ENCODE measurements at places on chromosomes 1 and 21. TPM values are rescaled to one million over a fixed set of nuclear protein-coding genes. Genes with fewer than 3 reads are reported as not detected.
A peak's percentile ranks its signal among the peaks of the same experiment; 100 is the strongest.

GRCh38 chr1:28864695-28865094 is 49.7 kb upstream of the EPB41 start:
- ATAC-seq: no peak
- no peaks in the 10 kb centered on the region for H3K36me3 ChIP-seq
- peaks cover 46% of the 10 kb centered on the region for H3K27me3 ChIP-seq
- H3K27ac ChIP-seq: no peak overlapping the region
- no peak overlapping the region for H3K4me3 ChIP-seq

DNA sequence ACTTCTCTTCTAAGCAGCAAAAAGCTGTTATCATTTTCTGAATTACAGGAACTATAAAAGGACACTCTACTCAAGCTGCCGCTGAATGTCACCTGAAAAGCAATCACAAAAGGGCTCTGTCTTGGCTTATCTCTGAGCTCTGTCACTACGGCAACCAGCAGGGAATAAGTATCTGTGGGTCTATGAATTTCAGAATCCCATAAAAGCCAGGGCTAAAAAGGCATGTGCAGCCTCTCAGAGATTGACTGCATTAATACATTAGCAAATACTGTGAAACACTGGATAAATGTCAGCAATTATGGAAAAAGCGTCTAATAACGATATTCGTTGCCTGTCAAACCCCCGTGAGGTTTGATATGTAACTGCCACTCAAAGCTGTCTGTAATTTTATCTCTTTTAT is 210.2 kb upstream of the DMRTA2 start:
- H3K4me3 ChIP-seq: no peak overlapping the region
- no peaks in the 10 kb centered on the region for H3K36me3 ChIP-seq
- H3K27ac ChIP-seq: no peak overlapping the region
- no peaks in the 10 kb centered on the region for H3K27me3 ChIP-seq
- no peak for ATAC-seq
- no peaks in the 10 kb centered on the region for H3K4me1 ChIP-seq

DNA sequence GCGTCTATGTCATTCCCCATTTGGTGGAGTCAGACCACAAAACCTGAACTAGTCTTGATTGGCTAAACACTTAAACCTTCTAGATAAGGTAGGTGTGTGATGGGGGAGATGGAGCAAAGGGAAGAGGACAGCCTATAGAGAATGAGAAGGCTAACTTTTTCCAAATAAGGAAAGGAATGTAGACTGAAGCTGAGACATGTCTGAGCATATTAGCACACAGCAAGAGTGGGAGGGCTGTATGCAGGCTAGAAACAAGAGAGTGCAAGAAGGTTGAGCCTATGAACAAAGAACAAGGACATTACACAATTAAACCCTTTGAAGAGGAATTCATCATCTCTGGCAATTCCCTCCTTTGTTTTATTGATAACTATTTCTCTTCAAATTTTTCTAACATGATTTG is 89.2 kb upstream of the OLFM3 start:
- ATAC-seq: no peak
- no peak overlapping the region for H3K4me3 ChIP-seq
- no peaks in the 10 kb centered on the region for H3K27me3 ChIP-seq

GRCh38 chr1:43621861-43622260 is 28.1 kb upstream of the KDM4A start:
- H3K4me3 ChIP-seq: no peak overlapping the region
- no peak overlapping the region for H3K27ac ChIP-seq
- H3K4me1 ChIP-seq: no peaks in the 10 kb centered on the region
- H3K27me3 ChIP-seq: no peaks in the 10 kb centered on the region
- H3K36me3 ChIP-seq: no peaks in the 10 kb centered on the region
- ATAC-seq: no peak

- peak overlapping the region; percentile 40 for H3K4me3 ChIP-seq
- peak; percentile 60 for ATAC-seq
Observed at GRCh38 chr1:112744009-112744578, 29.0 kb upstream of the PPM1J start.

GRCh38 chr1:245336149-245336983 is 181.6 kb downstream of the KIF26B start:
- H3K27me3 ChIP-seq: no peaks in the 10 kb centered on the region
- H3K27ac ChIP-seq: no peak overlapping the region
- no peaks in the 10 kb centered on the region for H3K4me1 ChIP-seq

- peak overlapping the region; percentile 70 for H3K27ac ChIP-seq
- H3K27me3 ChIP-seq: no peaks in the 10 kb centered on the region
- no peak overlapping the region for H3K4me3 ChIP-seq
- peaks cover 5% of the 10 kb centered on the region for H3K36me3 ChIP-seq
Observed at GRCh38 chr1:201510734-201511133, 3.8 kb upstream of the CSRP1 start.

DNA sequence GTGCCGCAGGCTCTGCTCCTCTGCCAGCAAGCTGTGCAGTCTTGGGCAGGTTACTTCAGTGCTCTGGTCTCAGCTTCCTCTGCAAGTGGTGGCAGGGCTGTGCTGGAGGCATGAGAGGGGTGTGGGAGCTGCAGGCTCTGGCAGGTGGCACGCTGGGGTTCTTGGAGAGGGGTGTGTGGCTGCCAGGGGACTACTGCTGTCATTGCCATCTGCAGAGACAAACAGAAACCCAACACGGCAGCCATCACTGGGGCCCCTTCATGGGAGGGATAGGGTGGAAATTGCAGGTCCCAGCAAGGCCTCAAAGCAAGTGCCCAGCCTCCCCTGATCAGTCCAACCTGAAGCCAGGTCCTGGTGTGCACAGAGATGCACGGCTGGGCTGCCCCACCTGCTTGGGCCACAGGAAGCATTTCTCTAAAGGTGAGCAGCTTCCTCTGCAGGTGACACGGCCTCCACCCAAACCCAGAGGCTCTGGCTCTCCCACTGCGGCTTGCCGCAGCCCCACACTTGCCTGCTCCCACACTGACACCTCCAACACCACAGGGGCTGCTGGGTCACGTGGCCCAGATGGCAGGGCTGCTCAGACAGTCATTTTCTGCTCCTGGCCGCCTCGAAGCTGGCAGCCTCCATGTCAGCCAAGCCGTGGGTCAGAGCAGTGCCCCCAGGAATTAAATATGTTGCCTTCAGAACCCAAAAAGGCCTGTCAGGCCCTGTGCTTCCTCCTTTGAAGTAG is 4.1 kb upstream of the COL6A2 start:
- no peak for ATAC-seq
- H3K4me1 ChIP-seq: peaks cover 6% of the 10 kb centered on the region
- no peaks in the 10 kb centered on the region for H3K36me3 ChIP-seq
- peak overlapping the region; percentile 98 for H3K27ac ChIP-seq
- H3K4me3 ChIP-seq: no peak overlapping the region

APOBEC4 gene
- not detected for total RNA-seq

PSRC1 gene
- 6.9 TPM for total RNA-seq

CFAP107 gene
- not detected for total RNA-seq

BEND5 gene
- 8.9 TPM for total RNA-seq

RIMS3 gene
- total RNA-seq: 4.4 TPM

Data from gastroesophageal sphincter (tissue), 4 donors.